Stimulated activated CD8-positive, alpha-beta memory T cell treated with anti-CD3 and anti-CD28 coated beads, Interleukin-4, amount 100 ng/mL, for 48 hours (primary cell): ENCODE measurements at places on chromosomes 16 and 17.

GRCh38 chr17:70825321-70826125, 656.2 kb downstream of the KCNJ2 start:
- DNase-seq: no peak

GRCh38 chr16:5916711-5917191, 819.2 kb upstream of the EEF2KMT start:
- no peak for DNase-seq

DNA sequence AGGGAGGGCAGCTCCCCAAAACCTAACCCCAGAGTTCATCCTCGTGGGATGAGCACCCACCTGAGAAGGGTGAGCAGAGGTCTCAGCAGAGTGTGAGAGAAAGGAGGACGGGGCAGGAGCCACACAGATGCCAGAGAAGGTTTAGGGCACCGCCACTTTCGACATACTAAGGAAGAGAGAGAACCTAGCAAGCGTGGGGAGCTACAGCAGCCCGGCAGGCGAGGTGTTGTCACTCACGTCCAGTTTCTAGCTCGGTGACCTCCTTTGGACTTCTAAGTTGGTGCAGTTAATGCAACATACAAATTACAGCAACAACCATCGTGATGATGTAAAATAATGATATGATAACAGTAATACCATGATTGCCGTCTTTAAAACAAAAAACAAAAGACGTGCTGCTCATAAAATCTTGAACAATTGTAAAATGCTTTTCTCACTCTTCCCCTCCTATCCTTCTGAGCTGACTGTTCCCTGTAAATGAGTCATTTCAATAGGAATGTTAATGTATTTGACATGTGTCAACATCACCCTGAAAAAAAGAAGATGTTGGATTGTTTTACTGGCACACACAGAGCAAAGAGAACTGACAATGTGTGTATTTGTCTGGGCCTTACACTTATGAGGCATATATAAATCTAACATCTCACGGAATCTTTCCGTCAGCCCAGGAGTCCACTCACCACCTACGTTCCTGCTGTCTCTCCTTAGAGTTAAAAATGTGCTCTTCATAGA, 158.2 kb upstream of the MAF start:
- DNase-seq: no peak

GRCh38 chr17:42853004-42853403, 2.0 kb downstream of the AOC3 start:
- DNase-seq: no peak

GRCh38 chr16:50771366-50771765, 29.5 kb downstream of the CYLD start:
- no peak for DNase-seq

DNA sequence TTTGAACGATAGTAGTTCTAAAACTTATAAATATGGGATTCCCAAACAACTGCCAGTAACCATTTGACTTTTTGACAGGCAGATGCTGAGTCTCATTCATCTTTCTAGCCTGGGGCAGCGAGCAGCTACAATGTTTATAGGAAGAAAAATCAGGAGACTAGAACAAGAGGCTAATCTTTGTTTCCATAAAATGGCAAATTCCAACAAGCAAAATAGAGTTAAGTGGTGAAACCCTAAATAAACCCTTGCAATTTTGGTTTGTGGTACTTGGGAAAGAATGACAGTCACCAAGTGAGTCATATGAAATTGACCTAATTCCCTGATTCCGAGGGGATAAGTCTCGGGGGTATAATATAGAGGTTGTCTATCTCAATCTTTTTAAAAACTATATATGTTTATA, 27.3 kb upstream of the HS3ST2 start:
- no peak for DNase-seq

- DNase-seq: no peak
These were observed 34.7 kb upstream of the DNAJA2 start for GRCh38 chr16:47008174-47008573.

DNA sequence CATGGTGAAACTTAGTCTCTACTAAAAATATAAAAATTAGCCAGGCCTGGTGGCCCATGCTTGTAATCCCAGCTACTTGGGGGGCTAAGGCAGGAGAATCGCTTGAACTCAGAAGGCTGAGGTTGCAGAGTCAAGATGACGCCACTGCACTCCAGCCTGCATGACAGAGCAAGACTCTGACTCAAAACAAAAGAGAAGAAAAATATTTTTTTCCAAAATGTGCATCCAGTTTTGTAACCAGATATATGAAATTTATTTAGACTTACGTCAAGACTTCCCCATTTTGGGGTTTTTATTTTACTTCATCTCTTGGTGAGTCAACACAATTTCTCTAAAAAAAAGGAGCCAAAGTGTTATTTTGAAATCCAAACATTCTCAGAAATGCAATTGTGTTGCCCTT, 5.5 kb upstream of the TM4SF5 start:
- DNase-seq: no peak

GRCh38 chr17:27526604-27527002, 70.4 kb downstream of the KSR1 start:
- DNase-seq: peak; percentile 70

- DNase-seq: no peak
These were observed 58.5 kb downstream of the IQCK start for GRCh38 chr16:19776565-19776964.

- DNase-seq: no peak
These were observed 586.3 kb downstream of the KCNJ18 start for GRCh38 chr17:22278302-22279275.

DNA sequence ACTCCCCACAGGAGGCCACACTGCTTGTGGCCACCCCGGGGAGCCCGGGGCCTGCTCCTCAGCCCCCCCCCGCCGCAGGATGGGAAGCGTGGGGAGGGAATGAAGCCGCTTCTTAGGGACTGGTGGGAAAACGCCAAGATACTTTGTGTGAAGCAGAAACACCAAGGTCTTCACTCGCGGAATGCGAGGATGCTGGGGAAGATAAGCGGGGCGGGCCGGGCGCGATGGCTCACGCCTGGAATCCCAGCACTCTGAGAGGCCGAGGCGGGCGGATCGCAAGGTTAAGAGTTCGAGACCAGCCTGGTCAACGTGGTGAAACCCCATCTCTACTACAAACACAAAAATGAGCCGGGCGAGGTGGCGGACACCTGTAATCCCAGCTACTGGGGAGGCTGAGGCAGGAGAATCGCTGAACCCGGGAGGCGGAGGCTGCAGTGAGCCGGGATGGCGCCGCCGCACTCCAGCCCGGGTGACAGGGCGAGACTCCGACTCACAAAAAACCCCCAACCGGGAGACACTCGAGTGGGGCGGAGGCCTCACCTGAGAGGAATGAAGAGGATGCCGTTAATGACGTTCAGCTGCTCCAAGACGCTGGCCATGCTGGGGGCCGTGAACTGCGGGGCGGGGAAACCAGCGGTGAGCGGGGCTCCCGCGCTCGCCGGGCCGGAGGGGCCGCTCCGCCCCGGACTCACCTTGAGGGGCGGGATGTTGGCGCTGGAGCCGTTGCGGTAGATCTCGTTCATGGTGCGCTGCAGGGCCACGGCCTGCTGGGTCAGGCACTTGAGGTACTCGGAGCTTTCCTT, 20.3 kb downstream of the CLUH start:
- peak; percentile 19 for DNase-seq
